ENCODE measurements at places on chromosomes 13 and 19.

DNA sequence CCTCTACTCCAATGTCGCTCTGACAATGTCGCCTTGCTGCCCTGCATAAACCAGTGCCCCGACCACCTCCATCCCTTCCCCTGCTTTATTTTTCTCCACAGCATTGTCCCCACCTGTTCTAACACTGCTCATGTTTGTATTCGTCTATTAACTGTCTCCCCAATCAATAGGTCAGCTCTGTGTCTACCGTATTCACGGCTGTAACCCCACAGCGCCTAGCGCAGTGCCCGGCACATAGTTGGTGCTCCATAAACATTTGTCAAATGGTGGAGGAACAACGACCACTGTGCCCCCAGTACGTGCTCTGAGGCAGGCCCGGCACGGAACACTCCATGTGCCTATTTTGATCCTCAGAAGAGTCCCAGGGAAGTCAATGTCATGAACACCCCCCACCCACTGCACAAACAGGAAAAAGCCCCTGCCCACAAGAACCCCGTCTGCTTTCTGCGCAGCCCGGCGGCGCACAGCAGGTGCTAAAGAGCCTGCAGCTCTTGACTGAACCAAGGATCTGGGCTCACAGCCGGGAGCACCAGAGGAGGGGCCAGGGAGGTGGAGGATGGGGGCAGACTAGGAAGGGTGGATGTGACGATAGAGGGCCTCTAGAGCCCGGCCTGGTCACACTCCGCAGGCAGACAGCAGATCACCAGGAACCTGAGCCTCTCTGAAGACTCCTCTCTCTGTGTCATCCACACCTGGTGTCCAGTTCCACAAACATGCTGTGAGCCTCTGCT lies 1.8 kb upstream of the CEACAM16 start:
- no peak for ATAC-seq

- ATAC-seq = no peak
These were observed 23.1 kb downstream of the TMED1 start for GRCh38 chr19:10812902-10813404.

DNA sequence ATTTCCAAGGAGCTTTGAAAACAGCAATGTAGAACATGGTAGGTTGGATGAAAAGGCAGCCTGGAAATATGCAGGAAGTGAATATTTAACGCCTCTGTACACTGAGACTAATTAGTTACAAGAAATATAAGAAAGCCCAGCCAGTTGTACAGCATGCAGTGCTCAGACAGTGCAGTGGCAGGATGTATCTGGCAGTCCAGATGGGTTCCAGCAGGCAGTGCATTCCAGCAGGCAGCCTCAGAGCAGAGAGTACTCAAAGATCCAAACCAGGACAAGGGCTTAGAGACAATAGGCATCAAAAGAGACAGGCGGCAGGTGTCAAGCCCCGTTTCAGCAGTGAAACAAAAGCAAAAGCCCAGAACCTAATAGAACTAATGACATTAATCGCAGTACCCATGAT lies 2776.3 kb downstream of the PCDH9 start:
- no peak for ATAC-seq

GRCh38 chr13:48297131-48297786 lies 6.3 kb upstream of the RB1 start:
- peak; percentile 5 for ATAC-seq

DNA sequence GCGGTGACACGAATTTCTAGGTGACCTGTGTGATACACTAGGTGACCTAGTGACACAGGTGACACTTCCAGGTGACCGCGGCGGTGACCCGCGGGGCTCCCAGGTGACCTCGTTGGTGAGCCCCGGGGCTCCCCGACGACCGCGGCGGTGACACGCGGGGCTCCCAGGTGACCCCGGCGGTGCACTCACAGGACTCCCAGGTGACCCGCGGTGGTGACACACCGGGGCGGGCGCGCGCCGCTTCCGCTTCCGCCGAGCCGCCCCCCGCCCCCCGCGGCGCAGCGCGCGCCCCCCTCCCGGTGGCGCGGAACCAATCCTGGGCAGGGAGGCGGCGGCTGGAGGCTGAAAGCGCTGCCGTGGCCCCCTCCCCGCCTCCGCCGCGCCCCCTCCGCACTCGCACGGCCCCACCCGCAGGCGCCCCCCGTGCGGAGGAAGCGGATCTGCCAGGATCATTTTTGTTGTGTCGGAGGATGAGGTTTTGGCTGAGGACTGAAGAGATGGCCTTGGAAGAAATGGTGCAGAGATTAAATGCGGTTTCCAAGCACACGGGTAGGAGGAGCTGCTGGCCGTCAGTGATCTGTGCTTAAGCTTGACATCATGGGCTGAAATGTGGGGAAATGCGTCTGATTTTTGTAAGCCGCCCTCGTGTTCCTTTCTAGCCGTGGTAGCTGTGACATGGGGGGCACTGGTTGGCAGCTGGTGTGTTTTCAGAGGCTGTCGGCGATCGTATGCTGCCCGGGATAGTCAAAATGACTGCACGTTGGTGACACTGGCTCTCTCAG lies at the start of gene MCF2L:
MCF2L (plus strand) TSS at position 305 of the 782 bp plus-strand sequence; CDS start at position 471, 166 bp downstream.
- peak; percentile 66 for ATAC-seq

DNA sequence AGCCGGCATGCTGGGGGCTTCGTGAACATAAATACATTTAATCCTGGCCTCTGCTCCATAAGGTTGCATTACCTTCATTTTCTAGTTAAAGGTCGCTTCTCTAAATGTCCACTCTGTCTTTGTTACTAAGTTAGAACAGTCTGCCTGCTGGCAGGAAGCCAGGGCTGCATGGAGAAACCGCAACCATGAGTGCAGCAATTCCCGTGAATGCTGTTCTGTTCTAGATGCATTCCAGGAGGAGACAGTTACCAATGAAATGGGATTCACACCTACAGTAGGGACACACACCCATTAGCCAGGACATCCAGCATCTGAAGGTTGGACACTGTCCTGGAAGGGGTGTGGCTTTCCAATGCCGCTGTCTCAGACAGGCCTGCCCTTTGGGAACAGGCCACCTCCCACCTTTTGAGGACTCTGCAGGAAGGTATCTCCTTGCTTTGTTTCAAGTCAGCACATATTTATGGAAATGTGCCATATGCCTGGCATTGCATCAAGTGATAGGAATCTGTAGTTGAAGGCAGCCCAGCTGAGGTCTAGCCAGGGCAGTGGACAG lies 129.7 kb downstream of the SLC7A1 start:
- ATAC-seq = no peak

DNA sequence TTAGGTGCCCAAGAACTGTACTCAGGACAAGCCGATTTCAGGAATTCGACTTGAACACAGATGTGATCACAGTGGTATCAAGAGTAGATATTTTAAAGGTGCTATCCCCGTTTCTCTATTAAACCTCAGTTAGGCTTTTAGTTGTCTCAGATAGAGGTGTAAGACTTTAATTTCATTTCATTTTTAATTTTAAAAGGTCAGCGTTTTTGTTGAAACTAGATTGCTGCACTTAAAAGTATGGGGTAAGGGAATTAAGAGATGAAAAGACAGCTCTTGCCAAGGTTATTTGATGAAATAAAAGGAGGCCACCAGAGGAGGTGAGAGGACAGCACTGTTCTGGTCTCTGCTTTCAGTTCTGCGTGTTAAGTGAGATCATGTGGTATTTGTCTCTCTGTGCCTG lies 48.6 kb downstream of the SPATA13 start:
- ATAC-seq = no peak

DNA sequence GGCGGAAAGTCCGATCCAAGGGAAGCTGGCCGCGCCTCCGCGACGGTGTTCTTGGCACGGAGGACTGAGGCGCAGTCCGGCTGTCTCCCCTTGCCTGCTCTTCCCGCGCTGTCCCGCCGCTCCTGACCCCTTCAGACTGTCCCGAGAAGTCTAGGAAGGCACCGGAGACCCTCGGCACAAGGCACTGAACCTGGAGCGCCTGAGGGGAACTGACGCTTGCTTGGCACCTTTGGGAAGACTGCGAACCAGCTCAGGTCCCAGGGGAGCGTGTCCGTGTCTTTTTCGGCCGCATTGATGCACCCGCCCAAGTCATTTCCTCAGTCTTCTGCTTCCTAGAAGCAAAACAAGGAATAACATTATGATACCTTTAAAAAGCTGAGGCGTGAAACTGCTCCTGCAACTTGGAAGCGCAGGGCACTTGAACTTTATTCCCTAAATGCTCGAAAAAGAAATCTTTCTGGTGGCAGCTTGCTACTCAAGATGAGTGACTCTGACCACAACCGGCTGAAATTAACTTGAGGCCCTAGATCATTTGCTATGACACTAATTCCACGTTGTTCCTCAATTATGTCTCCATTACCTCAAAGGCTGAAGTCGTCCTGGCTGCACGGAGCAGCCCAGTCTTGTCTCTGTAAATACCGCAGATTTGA lies 735 bp upstream of the FLT1 start:
- ATAC-seq = no peak

DNA sequence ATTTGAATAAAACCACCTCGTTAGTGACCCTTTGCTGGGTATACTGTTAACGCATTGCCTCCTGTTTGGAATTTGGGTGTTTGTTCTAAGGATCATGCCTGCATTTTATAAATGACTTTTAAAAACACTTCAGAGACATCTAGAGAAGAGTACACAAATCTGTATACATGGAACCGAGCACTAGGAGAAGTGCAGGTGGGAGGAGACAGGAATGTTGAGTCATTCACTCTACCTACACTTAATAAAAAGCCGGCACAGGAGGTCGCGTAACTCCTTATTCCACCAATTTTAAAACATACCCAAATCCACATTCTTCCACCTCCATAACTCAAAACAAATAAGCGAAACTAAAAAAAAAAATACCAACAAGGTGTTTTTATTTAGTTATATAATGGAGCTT lies 48.6 kb downstream of the FGF9 start:
- no peak for ATAC-seq

GRCh38 chr13:75847588-75847987 lies 211.5 kb downstream of the LMO7 start:
- no peak for ATAC-seq

- no peak for ATAC-seq
These were observed 24.5 kb upstream of the CXCL17 start for GRCh38 chr19:42467183-42467760.

DNA sequence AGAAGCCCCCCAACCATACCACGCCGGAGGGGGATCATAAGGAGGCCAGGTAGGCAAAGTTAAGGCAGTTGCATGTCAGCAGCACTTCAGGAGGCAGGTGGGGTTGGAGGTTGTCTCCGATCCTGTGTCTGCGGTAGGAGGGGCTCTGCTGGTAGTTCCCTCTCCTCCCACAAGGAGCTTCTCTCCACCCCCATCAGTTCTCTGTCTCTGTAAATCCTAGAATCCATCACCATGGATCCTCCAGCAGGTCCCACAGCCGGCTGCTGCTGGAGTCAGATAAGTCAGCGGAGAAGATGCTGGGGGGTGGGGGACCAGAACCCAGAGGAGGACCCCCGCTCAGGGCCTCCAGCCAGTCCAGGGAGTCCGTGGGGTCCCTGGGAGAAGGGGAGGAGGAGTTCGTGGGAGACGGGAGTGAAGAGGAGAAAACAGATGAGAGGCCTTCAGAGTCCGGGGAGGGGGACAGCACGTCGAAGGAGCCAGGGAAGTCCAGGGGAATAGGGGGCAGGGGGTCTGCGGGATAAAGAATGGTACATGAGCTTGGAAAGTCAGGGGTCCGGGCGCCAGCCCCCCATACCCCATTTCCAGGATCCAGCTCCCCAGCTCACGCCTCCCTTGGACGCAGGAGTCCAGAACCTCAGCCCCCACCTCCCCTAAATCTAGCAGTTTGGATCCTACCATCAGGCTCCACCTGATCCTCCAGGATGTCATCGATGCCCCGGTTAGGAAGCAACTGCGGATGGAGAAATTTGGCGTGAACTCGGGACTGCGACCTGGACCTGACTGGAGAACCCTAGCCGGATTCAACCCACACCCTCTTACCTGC lies 6.3 kb downstream of the MAMSTR start:
- no peak for ATAC-seq

DNA sequence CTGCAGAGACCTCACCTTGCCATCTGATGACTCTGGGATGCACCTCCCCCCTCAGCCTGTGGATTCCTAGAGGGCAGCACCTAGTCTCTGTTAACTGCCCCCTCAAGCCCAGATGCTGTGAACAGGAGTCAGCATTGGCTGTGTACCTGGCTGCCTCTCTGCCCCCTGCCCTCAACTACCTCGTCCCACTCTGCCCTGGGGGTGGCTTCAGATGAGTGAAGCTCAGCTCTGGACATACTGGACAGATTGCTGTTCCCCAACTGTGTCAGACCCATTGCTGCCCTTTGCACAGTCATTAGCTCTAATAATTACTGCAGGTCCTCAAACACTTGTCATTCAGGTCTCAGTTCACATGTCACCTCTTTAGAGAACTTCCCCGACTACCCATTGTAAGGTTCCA lies 182.1 kb upstream of the TSHZ3 start:
- ATAC-seq = no peak

GRCh38 chr13:45401314-45401713 lies 16.9 kb downstream of the SLC25A30 start:
- no peak for ATAC-seq

DNA sequence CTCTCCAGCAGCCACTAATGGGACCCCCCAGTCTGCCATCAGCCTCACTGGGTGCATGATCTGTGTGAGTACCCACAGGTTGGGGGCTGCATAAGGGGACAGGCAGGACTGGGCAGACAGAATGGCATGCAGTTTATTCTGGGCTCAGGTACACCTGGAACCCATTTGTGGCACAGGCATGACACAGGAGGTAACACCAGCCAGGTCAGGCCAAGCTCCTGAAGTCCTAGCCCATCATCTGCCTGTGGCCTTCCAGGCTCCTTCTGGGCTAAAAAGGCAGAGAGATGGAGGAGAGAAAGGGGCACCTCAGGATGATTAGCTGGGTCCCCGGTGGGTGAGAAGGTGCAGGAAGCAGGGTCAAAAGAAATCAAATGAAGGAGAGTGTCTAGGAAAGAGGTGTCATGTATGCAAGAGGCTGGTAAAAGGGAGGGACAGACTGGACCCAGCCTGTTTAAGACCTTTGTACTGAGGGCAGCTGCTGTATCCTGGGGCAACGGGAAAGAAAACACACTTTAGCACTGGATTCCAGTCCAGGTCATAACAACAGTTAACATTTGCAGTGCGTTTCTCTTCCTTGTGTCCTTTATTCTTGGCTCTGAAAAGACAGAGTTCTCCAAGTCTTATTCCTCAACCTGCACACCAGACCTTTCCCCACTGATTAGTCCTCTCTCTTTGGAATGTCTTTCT lies 20.2 kb upstream of the DGKH start:
- peak; percentile 31 for ATAC-seq

- no peak for ATAC-seq
These were observed 146.0 kb upstream of the GPC6 start for GRCh38 chr13:93080587-93080986.
